ENCODE measurements at places on chromosomes 2 and 18.

- no peak for DNase-seq
These were observed 772.6 kb downstream of the TSN start for GRCh38 chr2:122528061-122528460.

DNA sequence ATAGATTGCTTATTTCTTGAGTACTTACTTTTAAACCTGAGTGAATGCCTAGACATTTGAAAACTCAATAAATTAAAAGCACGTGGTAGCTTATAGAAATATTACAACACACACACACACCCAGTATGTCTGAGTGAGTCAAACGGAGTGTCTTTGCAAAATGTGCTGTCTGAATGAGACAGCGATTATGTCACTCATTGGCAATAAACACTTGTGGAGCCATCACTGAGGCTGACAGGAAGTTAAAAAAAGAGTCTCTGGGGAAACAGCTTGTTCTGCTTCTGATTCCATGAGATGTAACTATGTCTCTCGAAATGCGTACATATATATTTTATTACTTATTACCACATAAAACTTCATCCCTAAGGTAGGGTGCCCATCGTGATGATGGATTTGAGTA lies 22.3 kb upstream of the VPS4B start:
- no peak for DNase-seq

DNA sequence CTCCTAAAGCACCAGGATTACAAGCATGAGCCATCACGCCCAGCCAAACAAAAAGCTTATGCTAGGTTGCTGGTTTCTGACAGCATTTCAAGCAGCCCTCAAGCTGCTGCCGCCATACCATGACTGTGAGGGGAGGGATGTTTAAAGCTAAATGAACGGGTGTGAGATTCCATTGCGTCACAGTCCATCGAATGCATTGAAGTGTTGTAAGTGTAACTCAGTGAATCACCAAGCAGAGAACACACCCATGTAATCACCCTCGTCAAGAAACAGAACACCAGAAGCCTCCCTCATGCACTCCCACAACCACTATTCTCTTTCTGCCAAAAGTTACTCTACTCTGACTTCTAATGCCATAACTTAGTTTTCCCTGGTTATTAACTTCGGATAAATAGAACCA lies 32.8 kb upstream of the MC5R start:
- DNase-seq: no peak

GRCh38 chr2:121080013-121080772 lies 204.8 kb downstream of the TFCP2L1 start:
- DNase-seq: no peak

All from activated naive CD4-positive, alpha-beta T cell (primary cell).